ENCODE measurements at places on chromosomes 16 and 17. TPM values are rescaled to one million over a fixed set of nuclear protein-coding genes. Genes with fewer than 3 reads are reported as not detected.

- no peak for DNase-seq
Measured at GRCh38 chr16:57802341-57803133, at the start of gene KIFC3. Gene KIFC3 (minus strand): TSS chr16:57802491. CDS start chr16:57798243, 4,248 bp downstream.

- no peak for DNase-seq
Measured at GRCh38 chr17:81188491-81188840, 22.4 kb upstream of the AATK start.

GRCh38 chr17:40404003-40404402, 13.7 kb downstream of the TOP2A start:
- DNase-seq: no peak

DNA sequence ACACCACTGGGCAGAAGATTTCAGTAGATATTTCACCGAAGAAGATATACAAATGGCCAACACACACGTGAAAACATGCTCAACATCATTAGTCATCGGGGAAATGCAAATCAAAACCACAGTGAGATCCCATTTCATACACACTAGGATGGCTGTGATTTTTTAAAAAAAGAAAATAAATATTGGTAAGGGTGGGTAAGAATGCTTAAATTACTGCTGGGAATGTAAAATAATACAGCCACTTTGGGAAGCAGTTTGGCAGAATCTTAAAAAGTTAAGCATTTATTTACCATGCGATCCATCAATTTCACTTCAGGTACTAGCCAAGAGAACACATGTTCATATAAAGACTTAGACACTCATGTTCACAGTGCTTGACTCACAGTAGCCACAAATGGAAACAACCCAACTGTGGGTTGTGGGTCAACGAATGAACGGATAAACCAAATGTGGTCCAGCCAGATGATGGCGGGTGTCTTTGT, 6.5 kb upstream of the C16orf74 start:
- no peak for DNase-seq

- DNase-seq: no peak
Measured at GRCh38 chr16:73482310-73482709, 434.4 kb upstream of the ZFHX3 start.

DNA sequence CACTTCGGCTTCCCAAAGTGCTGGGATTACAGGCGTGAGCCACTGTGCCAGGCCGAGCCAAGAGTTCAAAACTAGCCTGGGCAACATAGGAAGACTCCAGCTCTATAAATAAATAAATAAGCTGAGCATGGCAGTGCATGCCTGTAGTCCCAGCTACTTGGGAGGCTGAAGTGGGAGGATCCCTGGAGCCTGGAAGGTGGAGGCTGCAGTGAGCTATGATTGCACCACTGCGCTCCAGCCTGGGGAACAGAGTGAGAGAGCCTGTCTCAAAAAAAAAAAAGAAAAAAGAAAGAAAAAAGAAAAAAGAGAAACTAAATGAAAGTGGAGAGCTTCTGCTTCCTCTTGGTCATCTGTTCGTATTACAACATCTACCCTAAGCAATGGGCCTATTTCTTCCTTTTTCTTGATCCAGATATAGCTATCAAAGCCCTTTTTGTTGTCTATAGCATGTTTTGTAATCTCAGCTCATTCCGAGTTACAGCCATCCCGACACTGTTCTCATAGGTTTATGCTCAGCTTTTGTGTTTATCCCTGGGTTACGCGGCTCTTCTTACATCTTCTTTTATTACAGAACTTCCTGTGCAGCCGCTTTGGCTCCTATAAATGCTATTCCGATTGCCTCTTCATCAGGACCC, 14.1 kb upstream of the MAPK3 start:
- DNase-seq: no peak

DNA sequence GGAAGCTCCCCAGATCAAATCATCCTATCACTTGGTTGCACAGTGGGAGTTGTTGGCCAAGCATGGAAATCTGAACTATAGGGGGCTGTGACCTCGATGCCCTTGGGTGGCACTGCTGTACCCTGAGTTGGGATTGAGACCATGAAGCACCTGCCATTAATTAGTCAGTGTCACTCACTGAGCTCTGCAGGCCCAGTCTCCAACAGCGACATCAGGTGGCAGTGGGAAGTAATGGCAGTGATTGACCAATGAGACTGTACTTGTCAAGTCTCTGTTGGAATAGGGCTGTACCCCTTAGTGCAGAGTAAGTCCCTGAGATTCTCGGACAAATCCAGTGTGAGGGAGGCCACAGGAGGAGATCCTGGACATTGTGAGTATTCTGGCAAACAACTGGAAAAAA, 118.0 kb upstream of the RPL38 start:
- no peak for DNase-seq

DNA sequence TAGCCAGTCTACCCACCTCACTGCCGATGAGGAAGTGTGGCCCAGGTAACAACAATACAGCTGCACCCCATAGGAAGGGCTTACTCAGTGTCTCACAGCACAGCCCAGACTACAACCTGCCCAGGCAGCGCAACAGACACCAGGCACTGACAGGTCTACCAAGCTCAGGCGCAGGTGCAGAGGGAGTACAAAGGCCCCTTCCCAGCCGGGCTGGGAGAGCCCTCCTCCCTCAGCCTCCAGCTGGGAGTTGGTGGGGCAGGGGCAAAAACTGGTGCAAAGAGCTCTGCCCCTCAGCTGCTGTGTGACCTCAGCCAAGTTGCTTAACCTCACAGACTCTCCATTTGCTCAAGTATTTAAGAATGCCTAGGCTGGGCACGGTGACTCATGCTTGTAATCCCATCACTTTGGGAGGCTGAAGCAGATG, 112.6 kb upstream of the LHX1 start:
- no peak for DNase-seq

DNA sequence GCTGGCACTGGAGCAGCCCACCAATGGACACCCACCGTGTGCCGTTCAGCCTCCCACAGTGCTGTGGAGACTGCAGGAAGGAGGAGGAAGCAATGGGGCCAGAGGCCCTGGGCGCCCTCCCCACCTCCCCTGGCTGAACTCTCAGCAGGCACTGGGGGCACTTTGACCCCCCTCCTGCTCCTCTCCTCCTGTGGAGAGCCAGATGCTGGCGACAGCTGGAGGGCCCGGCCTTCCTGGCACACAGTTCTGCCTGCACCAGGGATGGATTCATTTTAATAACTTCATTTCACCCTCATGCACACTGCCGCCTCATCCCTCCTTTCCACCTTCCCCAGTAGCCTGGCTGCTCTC, 6.0 kb downstream of the NXPH3 start:
- DNase-seq: no peak

- DNase-seq: no peak
Measured at GRCh38 chr16:56807011-56807675, 57.9 kb upstream of the SLC12A3 start.

- no peak for DNase-seq
Measured at GRCh38 chr16:30381291-30382041, 895 bp downstream of the SEPTIN1 start.

DNA sequence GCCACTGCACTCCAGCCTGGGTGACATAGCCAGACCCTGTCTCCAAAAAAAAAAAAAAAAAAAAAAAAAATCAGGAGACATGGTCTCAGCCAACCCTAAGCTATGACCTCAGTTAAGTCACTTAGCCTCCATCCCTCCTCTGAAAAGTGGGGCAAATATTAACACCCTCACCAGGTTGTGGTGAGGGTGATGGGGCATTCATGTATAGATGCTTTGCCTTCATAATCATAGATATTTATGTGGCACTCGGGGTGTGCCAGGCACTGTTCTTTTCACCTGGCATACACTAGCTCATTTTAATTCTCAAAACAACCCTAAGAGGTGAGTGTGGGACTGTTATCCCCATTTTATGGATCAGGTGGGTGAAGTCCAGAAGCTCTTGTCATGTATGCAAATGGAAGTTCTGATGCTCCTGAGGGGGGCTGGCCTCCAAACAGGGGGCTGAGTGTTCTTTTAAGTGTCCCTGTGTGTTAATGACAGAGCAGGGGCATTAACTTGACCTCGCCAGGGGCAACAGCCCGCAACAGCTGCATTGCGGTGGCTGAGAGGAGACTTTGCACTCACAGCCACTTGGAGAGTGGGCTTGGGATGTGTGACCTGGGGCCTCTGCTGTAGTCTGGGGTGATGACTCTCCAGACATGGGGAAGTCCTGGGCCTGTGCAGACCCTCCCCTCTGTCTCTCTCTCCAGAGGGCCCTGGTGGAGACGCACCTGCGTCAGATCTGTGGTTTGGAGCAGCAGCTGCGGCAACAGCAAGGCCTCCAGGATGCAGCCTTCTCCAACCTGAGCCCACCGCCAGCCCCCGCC, 4.1 kb downstream of the TBKBP1 start:
- no peak for DNase-seq

GRCh38 chr17:42106009-42106408, 6.5 kb downstream of the DHX58 start:
- no peak for DNase-seq

DNA sequence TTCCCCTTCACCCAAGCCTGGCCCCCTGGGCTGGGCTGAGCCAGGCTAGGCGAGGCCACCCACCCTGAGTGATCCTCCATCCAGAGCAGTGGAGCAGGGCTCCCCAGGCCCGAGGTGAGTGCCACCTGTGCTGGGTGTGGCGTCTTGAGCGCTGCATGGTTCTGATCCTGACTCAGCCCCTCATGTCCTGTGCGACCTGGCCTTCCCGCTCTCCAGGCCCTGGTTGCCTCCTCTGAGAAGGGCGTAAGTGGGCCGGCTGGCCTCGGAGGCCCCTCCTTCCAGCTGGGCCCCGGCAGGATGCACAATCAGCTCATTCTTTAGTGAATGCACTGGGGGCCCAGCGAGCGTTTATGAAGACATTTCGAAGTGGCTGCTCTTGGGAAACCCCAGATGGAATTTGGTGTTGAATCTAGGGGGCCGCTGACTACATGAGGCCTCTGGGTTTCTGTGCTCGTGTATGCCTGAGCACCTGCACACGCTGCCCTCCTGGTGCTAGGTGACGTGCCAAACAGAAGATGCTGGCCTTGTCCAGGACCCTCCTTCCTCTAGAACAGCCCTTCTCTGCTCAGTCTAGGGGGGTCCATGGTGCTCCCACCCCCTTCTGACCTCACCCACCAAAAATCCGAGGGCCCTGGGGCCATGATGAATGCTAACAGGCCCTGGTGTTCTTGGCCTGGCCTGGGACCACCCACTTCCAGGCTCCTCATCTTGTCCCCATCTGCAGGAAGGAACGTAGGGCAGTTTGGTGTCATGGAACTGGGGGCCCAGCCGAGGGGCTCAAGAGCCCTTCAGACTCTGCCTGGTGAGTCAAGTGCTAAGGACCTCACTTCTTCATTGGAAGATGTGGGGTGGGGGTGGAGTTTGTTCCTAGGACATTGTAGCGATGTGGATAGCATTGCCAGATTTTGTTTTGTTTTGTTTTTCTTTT, 3.6 kb upstream of the TMEM92 start:
- DNase-seq: no peak

GRCh38 chr17:15966183-15966878, 21.4 kb downstream of the ADORA2B start:
- no peak for DNase-seq

- DNase-seq: no peak
Measured at GRCh38 chr16:84047626-84048025, 5.0 kb upstream of the SLC38A8 start.

- no peak for DNase-seq
Measured at GRCh38 chr17:50642071-50642721, 7.5 kb downstream of the ABCC3 start.

- DNase-seq: no peak
Measured at GRCh38 chr16:13098536-13098935, 197.1 kb downstream of the SHISA9 start.

DNA sequence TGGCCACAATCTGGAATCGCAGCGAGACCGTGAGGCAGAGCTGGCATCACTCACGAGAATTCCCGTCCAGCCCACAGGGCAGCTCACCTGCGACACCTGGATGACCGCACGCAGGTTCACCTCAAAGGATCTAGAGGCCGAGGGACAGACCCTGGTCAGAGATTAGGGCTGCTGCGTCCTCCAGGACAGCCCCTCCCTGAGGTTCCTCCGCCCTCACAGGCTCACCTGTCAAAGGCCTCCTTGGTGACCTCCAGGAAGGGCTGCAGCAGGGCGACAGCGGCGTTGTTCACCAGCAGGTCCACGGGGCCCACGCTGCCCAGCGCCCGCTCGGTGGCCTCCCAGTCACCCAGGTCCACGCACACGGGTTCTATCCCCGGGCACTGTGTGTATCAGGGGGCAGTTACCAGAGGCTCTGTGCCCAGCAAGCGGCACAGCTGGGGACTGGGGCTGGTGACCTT, 834 bp downstream of the DCXR start:
- DNase-seq: no peak

- no peak for DNase-seq
Measured at GRCh38 chr17:81486199-81486810, 26.3 kb downstream of the ACTG1 start.

GRCh38 chr16:14070877-14071575, at the start of gene MRTFB:
Gene MRTFB (plus strand): TSS chr16:14071319. CDS start chr16:14140607, 69,288 bp downstream.
- DNase-seq: no peak

GRCh38 chr17:27620721-27621120, 10.3 kb upstream of the LGALS9 start:
- DNase-seq: no peak

- DNase-seq: no peak
Measured at GRCh38 chr17:42340691-42341127, 47.5 kb downstream of the STAT3 start.

DNA sequence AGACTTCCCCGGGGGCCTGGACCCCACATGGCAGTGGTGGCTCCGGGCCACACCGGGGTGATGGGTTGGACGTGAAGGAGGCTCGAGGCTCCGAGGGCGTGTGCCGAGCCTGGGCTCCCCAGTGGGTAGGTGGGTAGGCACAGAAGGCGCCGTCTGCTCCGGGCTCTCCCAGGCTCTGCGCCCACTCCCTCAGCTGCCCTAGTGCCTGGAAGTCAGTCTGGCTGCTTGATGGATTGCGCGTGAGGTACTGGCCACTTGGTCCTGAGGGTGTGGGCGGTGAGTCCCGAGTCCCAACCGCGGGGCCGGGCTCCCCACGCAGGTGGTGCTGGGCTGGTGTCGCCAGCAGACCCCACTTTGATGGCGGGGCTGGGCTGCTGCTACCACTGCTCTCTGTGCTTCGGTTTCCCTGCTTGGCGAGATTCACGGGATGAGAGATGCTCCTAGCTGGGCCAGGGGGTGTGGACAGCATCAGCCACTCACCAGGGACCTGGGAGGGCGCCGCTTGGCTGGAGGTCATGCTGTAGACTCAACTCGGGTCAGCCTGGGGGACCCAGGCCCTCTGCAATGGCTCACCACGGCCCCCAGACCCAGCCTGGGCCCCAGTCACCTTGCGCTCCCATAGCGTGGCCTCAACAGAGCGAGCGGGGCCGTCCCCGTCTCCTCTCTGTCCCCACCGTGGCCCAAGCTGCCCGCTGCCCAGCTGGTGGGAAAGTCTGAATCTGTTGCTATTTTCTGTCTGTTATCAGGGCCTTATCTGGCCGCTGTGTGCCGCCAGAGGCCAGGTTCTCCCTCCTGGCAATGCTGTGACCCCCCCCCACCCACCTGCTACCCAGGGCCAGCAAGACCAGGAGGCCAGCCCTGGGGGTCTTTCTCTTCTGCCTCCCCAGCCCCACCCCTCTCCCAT, 26.1 kb downstream of the ZFPM1 start:
- no peak for DNase-seq

The STAC2 gene
- not detected for total RNA-seq

The ITGB3 gene
- 65.9 TPM for total RNA-seq

The CLEC10A gene
- not detected for total RNA-seq

The CACNG4 gene
- total RNA-seq: 0.29 TPM

The MYOCD gene
- 2.2 TPM for total RNA-seq

The MAPT gene
- 0.06 TPM for total RNA-seq

The DRC3 gene
- 0.06 TPM for total RNA-seq

The HAPSTR1 gene
- 39.3 TPM for total RNA-seq

The CACNG3 gene
- not detected for total RNA-seq

The PIRT gene
- total RNA-seq: not detected

The TBC1D3G gene
- not detected for total RNA-seq

The GAS2L2 gene
- total RNA-seq: not detected

Measured in epithelial cell of proximal tubule (primary cell).